ENCODE measurements at places on chromosomes 1 and 21. TPM values are rescaled to one million over a fixed set of nuclear protein-coding genes. Genes with fewer than 3 reads are reported as not detected.

Gene SLC37A1
- total RNA-seq, result 15.7 TPM

Gene SUSD4
- 0.22 TPM for total RNA-seq

- no peak for DNase-seq
Measured at GRCh38 chr1:93612510-93612909, 69.1 kb downstream of the BCAR3 start.

DNA sequence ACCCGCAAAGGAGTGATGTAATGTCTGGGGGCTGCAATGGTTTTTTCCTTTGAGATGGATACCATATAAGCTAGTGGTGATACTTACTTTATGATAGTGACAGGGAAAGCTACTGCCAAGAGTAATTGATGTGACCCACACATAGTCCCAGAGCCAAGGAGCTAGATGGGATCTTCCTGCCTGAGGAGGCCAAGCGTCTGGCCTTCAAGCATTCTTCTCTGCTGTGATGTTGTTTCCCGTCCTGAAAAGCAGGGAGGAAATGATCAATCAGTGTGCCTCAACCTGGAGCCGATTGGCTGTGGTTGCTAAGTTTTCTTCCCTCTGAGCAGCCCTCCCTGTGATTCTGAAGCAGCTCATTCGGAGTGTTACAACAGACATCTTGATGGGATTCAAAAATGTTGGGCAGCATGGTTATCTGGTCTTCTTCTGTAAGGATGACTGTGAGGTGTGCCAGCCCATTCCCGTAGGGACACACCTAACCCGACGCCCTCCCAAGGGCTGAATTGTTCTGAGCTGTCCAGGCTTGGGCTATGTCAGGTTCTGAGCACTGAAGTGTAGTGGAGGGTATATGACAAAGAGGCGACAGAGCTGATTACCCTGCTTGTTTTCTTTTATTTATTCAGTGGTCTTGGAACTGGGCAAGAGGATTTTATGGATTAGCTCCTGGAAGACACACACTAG lies 56.7 kb downstream of the UCK2 start:
- no peak for DNase-seq

GRCh38 chr1:30405631-30406212 lies 317.7 kb downstream of the MATN1 start:
- DNase-seq, result no peak

Gene TPTE
- total RNA-seq, result not detected

- peak; percentile 33 for DNase-seq
Measured at GRCh38 chr1:29062157-29062942, 61.4 kb downstream of the TMEM200B start.

- no peak for DNase-seq
Measured at GRCh38 chr1:87723193-87723592, 394.5 kb downstream of the LMO4 start.

Gene AQP10
- total RNA-seq, result not detected

DNA sequence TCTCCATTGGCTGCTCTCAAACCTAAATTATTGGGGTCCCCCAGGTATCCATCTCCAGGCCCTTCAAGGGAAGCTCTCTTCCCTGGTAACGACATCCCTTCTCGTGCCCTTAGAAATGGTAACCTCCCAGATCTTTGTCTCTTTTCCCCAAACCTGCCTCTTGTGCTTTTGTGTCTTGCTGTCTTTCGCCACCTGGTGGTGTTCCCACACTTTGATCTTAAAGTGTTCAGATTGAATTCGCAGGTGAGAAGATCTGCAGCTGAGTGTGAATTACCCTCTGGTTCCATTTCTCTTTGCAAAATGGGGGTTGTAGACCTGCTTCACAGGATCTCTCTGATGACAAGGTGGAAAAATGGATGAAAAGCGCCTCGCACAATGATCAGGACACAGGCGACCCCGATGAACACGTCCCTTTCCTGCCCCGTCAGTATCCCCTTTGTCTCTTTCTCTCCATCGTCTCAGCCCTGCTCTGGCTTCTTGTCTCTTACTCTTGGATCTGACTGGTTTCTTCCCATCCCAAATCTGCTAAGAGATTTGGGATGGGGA lies 53.1 kb downstream of the DOP1B start:
- no peak for DNase-seq

DNA sequence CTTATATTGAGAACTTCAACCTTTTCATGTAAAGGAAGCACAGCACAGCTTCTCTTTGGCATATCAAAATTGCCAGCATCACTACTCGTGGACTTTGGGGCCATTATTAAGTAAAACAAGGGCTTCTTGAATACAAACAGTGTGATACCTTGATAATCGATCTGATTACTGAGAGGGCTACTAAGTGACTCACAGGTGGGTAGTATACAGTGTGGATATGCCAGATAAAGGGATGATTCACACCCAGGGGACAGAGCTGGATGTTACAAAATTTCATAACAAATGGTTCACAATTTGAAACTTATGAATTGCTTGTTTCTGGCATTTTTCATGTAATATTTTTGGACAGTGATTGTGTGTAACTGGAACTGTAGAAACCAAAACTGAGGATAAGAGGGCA lies 15.4 kb downstream of the HDAC1 start:
- DNase-seq, result no peak

Gene PLXNA2
- total RNA-seq, result not detected

GRCh38 chr1:56877973-56878372 lies 23.4 kb downstream of the C8A start:
- no peak for DNase-seq

Gene RASAL2
- total RNA-seq, result not detected

Gene FOXD2
- total RNA-seq, result not detected

DNA sequence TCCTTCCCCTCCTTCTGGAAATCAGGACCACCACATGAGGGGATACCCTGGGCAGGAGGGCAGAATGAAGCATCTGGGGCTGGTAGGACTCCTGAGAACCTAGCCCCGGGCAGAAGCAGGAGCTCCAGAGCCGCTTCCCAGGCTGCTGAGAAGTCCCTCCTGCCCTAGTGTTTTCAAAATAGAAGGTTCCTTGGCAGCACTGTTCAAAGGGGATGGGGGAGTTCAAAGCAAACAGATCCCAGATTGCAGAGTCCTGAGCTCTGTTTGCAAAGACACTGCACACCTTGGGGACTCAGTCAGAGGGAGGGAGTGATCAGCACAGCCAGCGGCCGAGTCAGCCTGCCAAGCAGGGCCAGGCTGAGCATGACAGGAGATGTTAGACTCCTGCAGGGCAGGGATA lies 177.8 kb downstream of the PTPRU start:
- DNase-seq, result no peak

- no peak for DNase-seq
Measured at GRCh38 chr1:78143673-78144072, 97.9 kb downstream of the GIPC2 start.

- DNase-seq, result peak; percentile 10
Measured at GRCh38 chr1:199551967-199552565, 475.4 kb upstream of the NR5A2 start.

- DNase-seq, result no peak
Measured at GRCh38 chr21:34845521-34846451, 177.0 kb downstream of the CLIC6 start.

- peak; percentile 4 for DNase-seq
Measured at GRCh38 chr1:174114788-174115448, 44.4 kb upstream of the RABGAP1L start.

- no peak for DNase-seq
Measured at GRCh38 chr1:178580876-178581275, 68.0 kb downstream of the TEX35 start.

DNA sequence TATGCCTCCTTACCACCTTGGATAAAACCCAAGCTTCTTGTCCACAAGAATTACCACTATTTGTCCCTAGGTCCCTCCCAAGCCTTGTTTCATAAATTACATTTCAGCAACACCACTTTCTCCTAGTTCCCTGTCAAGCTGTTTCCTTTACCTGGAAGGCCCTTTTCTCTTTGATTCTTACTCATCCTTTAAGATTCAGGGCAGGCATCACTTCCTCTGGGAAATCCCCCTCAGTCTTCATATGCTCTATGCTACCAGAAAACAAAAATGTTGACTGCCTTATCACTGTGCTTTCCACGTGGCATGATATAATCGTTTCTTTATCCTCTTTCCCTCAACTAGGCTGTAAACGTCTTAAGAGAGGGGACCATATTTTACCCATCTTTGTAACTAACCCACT lies 102.7 kb downstream of the LYST start:
- no peak for DNase-seq

DNA sequence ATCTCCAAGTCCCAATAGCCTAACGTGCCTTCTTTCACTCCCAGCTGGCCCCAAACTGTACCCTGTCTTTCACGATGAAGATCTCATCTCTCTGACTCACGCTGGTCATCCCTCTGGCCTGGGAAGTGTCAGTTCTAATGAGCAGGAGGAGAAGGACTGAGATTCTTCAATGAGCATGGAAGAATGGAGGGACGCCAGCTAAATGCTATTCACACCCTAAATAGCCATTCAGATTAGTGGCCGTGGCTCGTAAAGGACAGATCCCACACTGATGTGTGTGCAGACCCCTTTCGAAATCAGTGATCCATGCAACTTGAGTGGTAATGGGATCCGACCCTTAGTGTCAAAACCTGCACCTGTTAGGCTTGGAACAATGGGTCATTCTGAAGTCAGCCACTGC lies 75.9 kb upstream of the SMYD2 start:
- DNase-seq, result no peak

Gene FTCD
- not detected for total RNA-seq

DNA sequence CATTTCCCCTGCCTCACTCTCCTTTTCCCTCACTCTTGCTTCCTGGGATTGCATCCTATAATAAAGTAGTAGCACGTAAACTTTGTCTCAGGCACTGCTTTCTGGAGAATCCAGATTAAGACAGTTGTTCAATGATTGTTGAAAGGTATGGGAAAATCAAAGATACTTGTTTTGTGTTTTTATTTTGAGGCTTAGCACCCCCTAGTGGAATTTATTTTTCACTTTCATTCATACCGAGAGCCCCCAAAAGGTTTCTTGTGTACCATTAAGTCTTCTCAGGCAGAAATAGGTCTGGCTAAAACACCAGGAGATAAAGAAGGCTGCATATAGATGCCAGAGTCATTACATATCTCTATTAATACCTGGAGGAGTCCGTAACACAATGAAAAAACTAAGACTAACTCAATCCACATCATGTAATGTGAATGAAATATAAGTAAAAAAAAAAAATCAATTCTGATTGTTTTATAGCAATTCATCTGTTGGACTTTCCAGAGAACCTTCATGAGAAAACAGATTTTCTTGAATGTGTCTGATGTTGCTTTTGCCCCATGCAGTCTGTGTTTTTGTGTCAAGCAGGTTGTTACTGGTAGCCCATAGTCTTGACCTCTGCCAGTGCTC lies 103.5 kb downstream of the RPE65 start:
- DNase-seq, result no peak

Gene OVAAL
- not detected for total RNA-seq

GRCh38 chr21:31911138-31911907 lies 38.5 kb downstream of the HUNK start:
- no peak for DNase-seq

DNA sequence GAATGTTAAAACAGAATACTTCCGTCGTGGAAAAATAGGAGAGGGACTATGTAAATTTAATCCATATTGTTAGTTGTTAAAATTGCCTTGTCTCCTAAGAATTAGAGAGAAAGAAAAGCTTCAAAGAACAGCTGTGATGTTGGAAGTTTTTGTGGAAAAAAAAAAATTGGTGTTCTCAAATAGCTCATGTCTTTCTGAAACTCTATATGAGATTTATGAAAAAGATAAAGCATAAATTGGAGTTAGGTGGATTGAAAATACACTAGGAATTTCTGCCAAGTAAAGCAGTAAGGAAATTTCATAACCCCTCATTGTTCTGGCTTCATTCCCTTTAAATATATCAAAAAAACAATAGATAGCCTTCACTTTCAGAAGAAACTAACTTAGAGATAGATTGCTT lies 274.0 kb upstream of the ADAMTS5 start:
- no peak for DNase-seq

DNA sequence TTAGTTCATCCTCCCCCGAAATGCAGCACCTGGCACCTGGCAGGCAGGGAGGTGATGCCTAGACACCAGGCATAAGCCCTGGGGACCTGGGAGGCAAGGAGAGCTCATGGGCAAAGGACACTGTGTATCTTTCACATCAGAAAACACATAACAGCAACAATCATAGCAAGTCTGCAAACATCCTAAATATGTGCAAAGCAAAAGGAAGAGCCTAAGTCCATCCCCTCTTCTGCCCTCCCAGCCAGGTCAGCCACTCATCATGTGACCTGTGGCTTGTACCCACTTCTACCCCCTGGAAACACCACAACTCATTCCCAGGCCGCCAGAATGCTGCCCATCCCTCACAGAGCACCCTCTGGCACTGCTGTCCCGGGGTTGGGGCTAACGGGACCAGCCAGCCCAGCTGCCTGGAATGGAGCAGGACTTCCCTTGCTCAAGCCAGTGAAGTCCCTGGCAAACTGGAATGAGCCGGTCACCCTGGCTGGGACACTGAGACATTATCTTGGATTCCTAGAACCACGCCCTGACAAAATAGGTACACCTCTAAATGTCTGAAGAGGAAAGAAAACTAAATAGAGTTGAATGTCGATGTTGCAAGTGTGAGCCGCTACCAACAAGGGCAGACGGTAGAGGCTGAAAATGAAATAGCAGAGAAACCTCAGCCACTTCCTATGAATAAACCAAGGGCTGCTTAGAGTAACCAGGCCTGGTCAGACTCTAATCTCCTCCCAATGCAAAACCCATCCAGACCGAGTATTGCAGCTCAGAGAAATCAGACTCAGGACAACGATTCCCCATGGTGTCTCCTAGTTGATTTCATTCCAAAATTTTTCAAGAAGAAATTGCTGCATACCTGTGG lies 29.4 kb downstream of the TMPRSS2 start:
- no peak for DNase-seq

Gene CFAP107
- not detected for total RNA-seq

Gene CLDN19
- total RNA-seq, result not detected

- no peak for DNase-seq
Measured at GRCh38 chr21:38683222-38683621, 122.5 kb upstream of the ETS2 start.

Measured in activated naive CD8-positive, alpha-beta T cell treated with anti-CD3 and anti-CD28 coated beads for 36 hours (primary cell).